ENCODE measurements at places on chromosomes 2 and 18.

DNA sequence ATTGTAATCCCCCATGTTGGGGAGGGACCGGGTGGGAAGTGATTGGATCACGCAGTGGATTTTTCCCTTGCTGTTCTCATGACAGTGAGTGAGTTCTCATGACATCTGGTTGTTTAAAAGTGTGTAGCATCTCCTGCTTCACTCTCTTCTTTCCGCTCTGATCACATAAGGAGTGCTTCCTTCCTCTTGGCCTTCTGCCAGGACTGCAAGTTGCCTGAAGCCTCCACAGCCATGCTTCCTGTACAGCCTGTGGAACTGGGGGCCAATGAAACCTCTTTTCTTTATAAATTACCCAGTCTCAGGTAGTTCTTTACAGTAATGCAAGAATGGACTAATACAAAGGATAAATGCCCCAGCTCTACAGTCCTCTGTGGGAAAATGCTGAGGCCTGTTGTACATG, 437.5 kb upstream of the NXPH2 start:
- no peak for DNase-seq

DNA sequence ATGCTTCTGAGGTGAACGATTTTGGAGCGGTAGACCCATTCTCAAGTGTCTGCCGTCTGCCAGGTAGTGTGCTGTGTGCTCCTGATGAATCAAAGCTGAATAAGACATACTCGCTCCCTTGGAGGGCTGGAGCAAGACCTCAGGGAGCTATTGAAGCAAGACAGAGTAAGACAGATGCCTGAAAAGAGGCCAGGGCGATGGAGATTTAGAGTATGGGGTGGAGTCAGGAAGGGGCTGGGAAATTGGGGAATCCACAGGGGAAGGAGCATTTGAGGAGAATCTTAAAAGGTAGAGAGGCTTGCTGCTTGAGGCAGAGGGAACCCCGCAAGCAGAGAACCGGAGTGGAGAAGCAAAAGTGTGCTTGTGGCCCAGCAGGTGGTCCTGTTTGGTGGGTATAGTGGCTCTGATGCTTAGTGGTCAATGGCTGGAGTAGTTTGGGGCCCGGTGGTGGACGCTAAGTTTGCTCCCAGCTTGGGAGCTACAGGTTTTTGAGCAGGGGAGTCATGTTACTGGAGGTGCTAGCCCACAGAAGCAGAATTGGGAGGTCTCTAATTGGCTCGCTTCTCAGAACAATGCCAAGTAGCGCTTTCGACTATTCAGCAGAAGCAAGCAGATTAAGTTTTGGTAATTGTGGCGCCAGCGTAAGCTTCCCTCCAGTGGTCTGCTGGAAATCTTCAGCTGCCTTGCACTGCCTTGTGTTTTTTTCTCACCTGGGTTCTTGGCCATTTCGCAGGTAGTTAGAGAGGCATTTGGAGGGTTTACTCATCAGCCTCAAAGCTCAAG, 2.0 kb downstream of the CNNM4 start:
- DNase-seq: no peak

DNA sequence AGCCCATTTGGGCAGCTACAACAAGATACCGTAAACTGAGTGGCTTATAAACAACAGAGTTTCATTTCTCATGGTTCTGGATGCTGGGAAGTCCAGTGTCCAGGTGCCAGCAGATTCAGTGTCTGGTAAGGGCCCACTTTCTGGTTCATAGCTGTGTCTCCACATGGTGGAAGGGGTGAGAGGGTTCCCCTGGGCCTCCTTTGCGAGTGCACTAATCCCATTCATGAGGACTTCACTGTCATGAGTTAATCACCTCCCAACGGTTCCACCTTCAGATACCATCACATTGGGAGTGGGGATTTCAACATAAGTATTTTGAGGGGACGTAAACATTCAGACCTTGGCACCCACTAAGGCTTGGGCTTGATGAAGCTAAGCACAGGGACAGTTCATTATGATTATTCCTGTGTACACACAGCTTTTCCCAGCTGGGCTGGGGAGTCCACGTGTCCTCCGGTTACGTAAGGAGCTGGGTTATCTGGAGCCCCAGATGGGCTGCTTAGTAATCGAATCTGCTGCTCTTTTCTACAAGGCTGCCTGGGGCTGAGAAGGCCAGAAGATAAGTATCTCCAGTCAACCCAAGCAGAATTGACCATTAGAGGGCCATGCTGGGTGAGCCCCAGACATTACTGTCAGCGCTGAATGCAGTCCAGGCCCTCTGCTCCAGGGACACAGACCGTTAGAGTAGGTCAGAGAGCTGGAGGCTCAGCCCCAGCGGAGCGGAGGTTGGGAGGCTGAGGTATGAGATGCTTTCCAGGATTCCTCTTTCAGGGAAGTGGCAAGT, 42.7 kb downstream of the EPAS1 start:
- no peak for DNase-seq

GRCh38 chr2:42256505-42256904, 87.4 kb downstream of the EML4 start:
- no peak for DNase-seq

DNA sequence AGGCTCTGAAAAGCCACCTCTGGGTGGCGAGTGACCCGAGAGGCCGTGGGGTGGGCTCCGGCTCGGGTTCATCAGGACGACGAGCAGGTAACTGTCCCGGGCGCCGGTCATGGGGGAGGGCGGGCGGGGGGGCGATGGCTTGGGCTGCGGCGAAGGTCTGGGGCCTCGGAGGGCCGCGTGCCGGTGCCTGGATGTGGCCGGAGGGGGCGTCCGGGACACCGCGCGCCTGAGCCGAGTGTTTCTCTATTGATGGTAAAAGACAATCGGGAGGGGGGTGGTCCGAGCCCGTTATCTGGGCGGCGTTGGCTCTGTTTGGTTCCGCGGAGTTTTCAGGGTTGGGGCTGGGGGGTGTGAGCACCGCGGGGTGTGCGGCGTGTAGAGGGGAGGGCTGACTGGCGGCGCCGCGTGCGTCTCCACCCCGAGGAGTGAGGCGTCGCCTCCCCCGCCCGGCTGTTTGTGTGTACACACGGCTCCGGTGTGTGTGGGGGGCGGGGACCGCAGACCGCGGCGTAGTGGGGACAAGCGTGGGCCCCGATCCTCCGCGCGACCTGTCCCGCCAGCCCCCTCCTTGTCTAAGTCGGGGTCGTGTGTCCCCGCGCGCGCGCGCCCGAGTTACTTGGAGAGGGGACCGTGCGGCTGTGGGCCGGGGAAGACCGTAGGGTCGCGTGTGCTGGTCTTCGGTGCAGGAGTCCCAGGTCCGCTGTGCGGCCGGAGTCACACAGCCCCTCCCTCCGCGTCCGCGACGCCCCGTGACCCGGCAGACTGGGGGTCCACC, 1.6 kb downstream of the CTIF start:
- DNase-seq: no peak

Measured in Panc1 (cell line).